Spleen (tissue), 13 donors: ENCODE measurements at places on chromosomes 1 and 21. TPM values are rescaled to one million over a fixed set of nuclear protein-coding genes. Genes with fewer than 3 reads are reported as not detected.

Gene NID1
- 101 TPM for total RNA-seq

Gene TCP10L
- 1.1 TPM for total RNA-seq

Gene LENEP
- total RNA-seq = 0.60 TPM

Gene CHAF1B
- total RNA-seq = 1.5 TPM

Gene DYRK3
- total RNA-seq = 5.4 TPM

Gene S100A14
- total RNA-seq = 0.28 TPM

Gene ITGB2
- 482 TPM for total RNA-seq
